ENCODE measurements at places on chromosomes 7 and 10. TPM values are rescaled to one million over a fixed set of nuclear protein-coding genes. Genes with fewer than 3 reads are reported as not detected.

The PAPOLB gene
- not detected for total RNA-seq

The VIPR2 gene
- total RNA-seq: 2.5 TPM

DNA sequence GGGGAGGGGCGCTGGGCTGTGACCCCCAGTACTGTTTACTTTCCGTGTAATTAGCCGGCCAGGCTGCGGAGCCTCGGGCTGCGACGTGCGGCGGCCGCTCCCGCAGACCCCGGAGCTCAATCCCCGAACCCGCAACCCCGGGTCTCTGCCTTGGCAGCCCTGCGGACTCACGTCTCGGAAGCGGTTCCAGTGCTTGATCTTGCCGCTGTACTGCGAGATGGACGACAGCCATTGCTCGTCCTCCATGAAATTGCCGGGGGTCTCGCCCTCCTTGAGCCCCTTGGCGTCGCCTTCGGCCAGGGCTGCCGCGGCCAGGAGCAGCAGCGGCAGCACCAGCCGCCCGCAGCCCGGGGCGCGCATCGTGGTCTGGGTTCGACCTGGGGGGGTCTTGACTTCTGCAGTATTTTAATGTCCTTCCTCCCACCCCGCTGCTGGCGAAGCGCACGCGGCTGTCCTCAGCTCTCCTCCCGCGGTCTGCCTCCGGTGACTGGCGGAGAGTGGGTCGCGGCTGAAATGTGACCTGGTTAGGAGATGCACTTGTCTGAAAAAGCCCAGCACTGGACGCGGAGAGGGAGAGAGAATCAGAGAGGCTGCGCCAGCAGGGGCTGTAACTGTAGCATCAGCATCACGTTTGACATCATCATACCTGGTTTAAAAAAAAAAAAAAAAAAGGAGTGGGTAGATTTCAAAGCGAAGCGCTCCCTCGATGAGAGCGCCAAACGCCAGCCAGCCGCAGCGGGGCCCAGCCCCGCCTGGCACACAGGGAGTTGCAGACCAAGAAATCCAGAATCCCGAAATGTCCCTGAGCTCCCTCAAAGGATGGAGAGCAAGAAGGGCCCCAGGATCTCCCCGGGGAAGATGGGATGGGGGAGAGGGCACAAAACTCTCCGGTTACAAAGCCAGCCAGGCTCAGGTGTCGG lies at the start of gene SPOCK2:
TSS of gene SPOCK2 (minus strand) at position 583 of the 920 bp plus-strand sequence. CDS start at position 360, 223 bp downstream.
- peak; percentile 82 for DNase-seq

DNA sequence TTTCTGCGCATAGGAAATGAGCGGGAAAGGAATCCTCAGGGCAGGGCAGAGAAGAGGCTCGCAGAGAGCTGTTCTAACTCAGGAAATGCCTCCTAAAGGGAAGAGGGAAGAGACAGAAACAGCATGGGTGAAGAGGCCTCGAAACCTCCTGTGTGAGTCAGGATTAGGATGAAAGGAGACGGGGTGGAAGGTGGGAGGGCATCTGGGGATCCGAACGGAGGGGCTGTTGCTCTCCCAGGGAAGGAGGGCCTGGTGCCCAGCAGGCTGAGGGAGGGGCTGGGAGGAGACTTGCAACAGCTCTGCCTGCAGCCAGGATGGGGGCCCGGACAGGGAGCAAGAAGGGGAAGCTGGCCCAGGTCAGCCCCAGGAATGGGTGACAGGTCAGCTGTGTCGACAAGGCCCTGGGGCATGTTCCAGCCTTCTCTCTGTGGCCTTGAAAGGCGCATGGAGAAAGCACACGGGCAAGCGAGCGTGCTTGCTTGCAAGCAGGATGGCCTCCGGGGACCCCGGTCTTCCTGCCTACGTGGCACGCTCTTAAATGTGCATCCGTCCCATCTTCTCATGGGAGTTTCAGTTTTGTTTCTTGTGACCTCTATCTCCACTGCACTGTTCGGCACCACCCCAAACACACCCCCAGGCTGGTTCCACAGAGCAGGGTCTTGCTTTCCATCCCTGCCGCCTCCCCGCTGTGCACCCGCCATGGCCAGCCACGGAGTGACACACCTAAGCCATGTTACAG lies 63.5 kb downstream of the HIPK2 start:
- peak; percentile 71 for DNase-seq

- DNase-seq: no peak
Measured at GRCh38 chr7:39133088-39133487, 155.4 kb downstream of the POU6F2 start.

GRCh38 chr10:103021900-103022293 lies 103.8 kb downstream of the CNNM2 start:
- DNase-seq: no peak
